ENCODE measurements at places on chromosomes 12 and 14. TPM values are rescaled to one million over a fixed set of nuclear protein-coding genes. Genes with fewer than 3 reads are reported as not detected.

DNA sequence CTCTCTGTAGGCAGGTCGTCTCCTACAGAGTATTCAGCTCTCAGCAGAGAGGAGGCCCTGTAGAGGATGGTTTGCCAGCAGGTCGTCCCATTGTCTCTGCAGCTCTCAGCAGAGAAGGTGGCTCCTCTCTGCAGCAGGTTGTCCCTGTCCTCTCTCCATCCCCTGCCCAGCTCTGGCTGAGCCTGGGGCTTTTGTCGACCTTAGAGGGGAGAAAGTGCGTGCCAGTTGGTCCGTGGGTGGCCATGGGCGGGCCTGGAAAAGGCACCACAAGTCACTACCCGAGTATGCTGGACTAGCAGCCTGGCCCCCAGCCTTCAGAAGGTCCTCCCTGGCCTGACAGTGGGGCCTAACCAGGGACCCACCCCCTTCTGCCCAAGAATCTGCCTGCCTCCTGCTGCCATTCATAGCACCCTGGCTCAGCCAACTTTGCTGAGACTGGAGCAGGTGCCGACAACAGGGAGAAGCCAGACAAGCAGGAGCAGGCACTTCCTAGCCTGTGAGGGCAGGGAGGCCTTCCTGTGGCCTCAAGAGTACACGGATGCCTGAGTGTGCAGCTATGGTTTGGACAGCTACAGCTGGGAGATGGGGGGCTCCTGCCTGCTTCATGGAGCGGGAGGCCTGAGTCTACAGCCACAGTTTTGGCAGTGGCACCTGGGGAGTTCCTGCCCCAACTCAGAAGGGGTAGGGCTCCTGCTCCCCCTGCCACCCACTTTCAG lies 59.7 kb upstream of the KCNH3 start:
- no peak for DNase-seq

DNA sequence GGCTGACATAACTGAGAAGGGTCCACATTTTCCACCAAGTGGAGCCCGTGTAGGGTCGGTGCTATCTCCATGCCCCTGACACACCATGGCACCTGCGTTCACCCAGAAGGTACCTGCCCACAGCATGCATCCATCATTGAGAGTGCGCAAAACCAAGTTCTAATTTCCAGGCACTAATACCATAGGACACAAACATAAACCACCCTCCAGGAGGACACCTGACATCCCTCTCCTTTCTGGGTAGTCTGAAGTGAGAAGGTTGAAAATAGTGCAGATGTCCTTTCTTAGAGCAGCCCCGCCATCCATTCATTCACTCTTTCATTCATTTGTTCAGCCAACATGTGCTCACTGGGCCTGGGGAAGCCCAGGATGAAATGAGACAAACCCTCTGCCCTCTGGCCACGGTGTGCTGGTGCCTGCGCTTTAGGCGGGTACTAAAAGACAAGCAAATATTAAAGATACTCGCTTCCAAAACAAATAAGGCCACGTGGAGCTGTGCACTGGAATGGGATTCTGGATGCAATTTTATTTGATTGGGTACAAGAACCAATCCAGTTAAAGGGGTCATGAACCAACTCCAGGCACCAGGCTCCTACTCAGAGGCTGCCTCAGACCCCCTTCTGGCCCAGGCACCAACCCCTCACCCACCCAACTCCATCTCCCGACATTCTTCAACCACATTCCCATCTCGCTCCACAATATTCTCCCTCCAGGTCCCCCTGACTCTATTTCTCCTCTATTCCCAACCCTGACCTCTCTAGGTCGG lies 1.2 kb downstream of the TTC7B start:
- no peak for DNase-seq

- peak; percentile 55 for DNase-seq
These were observed 279.1 kb downstream of the TTC6 start for GRCh38 chr14:37874429-37875109.

- no peak for DNase-seq
These were observed 161.7 kb upstream of the RMST start for GRCh38 chr12:97300891-97301290.

GRCh38 chr12:105967038-105967776 lies 171.5 kb downstream of the NUAK1 start:
- no peak for DNase-seq

GRCh38 chr14:77574446-77575115 lies 41.9 kb downstream of the SPTLC2 start:
- no peak for DNase-seq

GRCh38 chr14:61257469-61258057 lies 23.6 kb downstream of the TMEM30B start:
- DNase-seq, result no peak

DNA sequence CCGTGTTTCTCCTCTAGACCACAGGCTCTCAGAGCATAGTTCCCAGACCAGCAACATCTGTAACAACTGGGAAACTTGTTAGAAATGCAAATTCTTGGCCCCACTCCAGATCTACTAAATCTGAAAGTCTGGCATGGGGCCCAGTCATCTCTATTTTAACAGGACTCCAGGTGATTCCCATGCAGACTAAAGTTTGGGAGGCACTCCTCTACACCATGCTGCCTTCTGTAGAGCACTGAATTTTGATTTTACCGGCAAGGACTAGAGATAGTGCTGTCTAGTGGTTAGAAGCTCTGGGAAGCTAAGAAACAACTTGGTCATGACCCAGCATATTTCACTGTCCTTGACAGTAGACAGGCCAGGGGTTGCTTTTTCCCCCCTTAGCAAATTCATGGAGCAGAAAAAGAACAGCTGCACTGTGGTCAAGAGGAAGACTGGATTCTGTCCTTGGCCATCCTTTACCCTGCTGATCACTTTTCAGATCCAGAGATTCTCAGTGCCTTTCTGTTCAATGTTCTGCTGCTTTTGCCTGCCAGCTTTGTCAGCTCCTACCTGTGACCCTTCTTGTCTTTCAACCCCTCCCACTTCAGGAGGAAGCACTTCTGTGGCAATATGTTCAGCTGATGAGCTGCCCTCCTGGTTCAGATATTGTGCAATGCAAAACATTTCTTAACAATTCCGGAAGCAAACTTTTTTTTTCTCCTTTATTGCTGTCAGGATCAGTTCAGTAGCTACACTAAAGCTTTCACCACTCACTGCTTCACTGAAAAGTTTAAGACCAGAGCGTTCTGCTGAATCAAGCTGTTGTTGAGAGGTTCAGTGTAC lies 133.8 kb upstream of the NUDT4 start:
- peak; percentile 37 for DNase-seq

DNA sequence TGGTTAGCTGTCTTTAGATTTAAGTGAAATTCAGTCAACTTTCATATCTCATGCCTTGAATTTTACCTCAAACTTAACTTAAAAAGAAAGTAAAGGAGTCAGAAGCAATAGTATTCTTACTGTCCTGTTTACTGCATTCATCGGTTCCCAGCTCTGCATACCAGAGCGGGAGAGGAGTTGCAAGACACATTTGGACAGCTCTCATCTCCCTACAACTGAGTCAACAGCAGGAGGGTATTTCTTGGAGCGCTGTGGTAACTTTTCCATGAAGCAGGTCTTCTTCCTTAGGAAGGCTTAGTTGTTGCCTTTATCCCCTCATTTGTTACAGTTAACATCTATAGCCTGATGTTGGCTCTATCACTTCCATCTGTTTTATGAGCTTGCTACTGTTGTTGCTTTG lies 65.1 kb downstream of the TRMT5 start:
- no peak for DNase-seq

DNA sequence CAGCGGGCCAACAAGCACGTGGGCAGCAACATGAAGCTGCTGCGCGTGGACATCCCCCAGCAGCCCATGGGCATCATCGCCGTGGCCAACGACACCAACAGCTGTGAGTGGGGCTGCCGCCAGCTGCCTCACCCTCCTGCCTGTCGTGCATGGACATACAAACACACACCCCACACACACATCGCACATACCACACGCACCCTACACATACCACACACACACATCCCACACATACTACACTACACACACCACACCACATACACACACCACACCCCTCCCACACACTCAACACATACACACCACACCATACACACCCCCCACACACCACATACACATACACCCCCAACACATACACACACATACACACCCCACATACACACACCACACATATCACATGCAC lies 25.2 kb upstream of the NXPH4 start:
- peak; percentile 17 for DNase-seq

- no peak for DNase-seq
These were observed 89.7 kb upstream of the BCL11B start for GRCh38 chr14:99361596-99362215.

DNA sequence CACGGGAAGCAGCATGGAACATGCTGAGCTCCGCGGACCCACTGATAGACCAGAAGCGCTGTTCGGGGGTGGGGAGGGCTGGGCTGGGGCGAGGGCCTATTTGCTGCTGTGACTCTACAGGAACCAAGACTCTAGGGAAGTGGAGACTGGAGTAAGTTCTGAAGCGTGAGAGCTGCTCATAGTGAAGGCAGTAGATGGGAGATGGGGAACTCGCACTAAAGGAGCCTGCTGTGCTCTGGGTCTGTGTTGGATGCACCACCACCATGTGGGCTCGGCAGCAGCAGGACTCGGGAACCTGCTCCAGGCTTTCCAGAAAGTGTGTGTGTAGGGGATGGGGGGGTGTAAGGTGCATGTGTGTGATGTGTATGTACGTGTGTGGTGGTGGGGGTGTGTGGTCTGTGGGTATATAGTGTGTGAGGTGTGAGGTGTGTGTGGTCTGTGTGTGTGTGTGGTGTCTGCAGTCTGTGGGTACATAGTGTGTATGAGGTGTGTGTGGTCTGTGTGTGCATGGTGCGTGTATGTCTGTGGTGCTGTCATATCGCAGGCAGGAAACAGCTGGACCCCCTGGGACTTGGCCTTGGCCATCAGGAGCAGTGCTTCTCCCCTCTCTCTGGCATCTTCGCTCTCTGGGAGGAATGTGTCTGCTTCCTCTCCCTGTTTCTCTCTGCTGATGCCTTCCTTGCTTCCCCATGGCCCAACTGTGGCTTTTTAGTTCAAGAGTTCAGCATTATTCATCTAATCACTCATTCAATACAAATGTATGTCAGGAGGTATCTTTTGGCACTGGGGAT lies 378.9 kb downstream of the FUT8 start:
- DNase-seq, result peak; percentile 65

DNA sequence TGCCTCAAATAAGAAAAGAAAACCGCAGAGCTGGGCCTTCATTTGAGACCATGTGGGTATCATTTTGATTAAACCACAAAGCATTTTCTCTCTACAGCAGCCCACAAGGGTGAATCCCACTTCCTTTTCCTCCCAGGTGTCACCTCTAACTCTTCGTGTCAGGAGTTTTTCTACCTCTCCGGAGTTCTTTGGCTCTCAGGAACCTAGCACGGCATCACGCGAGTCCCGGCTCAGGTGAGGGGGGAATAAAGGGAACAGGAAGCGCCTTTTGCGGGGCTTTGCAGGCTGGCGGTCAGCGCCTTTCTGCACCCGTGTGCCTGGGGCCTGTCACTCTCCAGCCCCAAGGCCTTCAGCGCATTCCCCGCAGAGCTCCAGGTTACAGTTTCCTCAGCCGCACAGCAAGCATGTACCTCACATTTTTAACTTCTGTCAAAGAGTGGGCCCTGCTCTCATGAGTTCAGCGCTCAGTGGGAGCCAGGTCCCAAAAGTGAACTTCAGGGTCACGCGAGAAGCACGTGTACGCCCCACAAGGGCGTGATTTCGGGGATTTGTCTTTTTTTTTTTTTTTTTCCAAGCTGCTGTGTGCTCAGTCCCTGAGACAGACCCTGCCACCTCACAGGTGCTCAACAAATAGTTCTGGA lies 740 bp upstream of the PRPF40B start:
- DNase-seq, result no peak

DNA sequence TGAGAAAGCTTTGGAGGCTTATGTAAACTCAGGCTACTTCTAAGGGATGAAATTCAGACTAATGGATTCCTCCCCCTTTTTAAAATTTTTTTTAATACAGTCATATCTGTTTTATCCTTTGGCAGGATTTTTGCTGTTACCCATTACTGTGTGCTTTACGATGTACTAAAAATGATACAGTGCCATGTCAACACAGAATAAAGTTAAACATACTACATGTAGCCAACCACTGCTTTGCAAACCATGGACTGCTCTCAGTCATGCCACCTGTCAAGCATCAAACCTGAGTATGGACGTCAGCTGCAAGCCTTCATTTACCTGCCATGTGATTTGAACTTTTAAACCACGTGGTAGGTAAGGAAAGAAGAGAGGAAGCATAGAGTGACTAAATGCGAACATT lies 325.8 kb downstream of the FUT8 start:
- no peak for DNase-seq

GRCh38 chr14:51298895-51299294 lies 58.8 kb downstream of the TMX1 start:
- no peak for DNase-seq

DNA sequence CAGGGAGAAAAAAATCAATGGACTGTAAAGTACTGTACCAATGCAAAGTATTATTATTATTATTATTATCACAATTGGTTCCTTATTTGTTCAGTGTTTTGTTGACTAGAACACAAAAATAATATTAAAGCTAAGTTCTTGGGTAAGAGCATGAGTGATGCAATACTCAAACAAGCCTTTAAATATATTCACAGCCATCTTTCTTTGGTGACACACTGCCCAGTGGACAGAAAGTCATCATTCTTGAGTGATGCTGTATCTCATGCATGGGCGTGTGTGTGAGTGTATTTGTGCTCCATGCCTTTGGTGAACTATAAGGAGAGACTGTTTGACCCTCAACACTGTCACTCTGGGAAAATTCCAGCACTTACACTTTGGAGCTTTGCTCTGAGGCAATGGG lies 93.6 kb downstream of the KCNK10 start:
- no peak for DNase-seq

DNA sequence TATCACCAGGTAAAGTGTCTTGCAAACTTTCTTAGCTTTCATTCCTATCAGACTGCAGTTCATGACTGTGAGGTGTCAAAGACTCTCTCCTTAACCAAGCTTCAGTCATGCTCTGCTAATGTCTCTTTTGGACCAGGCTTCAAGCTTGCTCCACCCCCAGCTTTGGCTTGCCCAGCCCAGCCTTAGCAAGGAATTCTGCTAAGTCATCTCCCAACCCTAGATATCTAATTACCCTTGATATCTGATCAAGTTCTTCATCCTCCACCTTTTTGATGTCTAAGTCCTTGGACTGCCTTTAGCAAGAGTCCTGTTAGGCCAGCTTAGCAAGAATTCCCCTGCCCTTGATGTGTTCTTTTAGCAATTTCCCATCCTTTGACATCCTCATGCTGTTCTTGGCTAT lies 108.9 kb upstream of the FGD4 start:
- peak; percentile 42 for DNase-seq

DNA sequence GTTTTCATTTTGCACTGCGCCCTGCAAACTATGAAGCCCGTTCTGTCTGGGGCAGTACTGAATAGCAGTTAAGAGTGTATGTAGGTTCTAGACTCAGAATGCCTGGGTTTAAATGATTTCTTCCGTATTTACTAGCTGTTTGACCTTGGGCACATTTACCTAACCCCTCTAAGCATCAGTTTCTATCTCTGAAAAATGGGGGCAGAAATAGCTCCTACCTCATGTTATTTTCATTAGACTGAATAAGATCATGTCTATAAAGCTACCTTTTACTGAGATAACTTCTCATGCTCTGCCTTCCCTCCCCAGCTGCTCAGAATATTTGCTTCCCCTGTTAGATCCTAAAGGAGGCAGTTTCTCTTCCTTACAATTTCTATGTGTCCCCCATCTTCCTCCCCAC lies 5.7 kb downstream of the PAH start:
- DNase-seq, result no peak

- no peak for DNase-seq
These were observed 75.5 kb downstream of the SYNE3 start for GRCh38 chr14:95440951-95441350.

TAS2R43 gene
- total RNA-seq, result 0.36 TPM

TAS2R8 gene
- 0.20 TPM for total RNA-seq

KRT73 gene
- total RNA-seq, result not detected

RERG gene
- not detected for total RNA-seq

IRAK3 gene
- total RNA-seq, result 3.5 TPM

ESPL1 gene
- total RNA-seq, result 12.6 TPM

PTPRQ gene
- under 0.01 TPM for total RNA-seq

KLRF1 gene
- not detected for total RNA-seq

GLTP gene
- 35.7 TPM for total RNA-seq

C14orf180 gene
- total RNA-seq, result not detected

Data from RPMI7951 (cell line).